ENCODE measurements at places on chromosomes 1 and 21.

GRCh38 chr1:17128361-17128760, 9.1 kb upstream of the PADI2 start:
- DNase-seq, result no peak

GRCh38 chr1:156160743-156161171, 7.4 kb downstream of the SEMA4A start:
- DNase-seq, result peak; percentile 61

DNA sequence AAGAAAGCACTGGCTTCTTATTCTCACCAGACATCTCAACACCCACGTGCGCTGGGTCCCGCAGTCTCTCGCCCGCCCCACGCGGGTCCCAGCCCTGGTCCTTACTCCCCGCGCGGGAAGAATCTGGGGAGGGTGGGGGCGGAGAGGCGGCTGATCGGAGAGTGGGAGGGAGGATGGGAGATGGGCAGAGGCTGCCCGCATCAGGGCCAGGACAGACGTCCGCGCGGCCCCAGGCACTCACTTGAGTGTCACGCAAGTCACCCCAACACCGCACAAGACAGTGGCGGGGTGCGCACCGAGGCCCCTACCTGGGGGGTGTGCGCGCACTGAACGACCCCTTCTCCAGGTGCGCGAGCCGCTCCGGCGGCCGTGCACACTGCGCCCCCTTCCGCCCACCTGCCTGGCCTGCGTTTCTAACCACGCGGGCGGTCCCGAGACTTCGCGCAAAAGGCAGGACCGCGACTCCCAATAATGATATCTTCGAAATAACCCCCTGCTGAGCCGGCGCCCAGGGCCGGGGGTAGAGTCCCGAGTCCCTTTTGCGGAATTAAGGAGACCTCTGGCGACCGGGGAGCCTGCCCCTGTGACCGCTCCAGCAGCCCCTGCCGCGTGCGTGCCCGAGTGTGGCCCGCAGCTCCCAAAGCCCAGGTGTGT, 6.0 kb upstream of the SIM2 start:
- no peak for DNase-seq

- DNase-seq, result no peak
These were observed 21.9 kb downstream of the SYNJ1 start for GRCh38 chr21:32705901-32706300.

- DNase-seq, result no peak
These were observed 25.4 kb downstream of the SLC30A10 start for GRCh38 chr1:219902951-219903350.

- no peak for DNase-seq
These were observed 52.3 kb downstream of the PAPPA2 start for GRCh38 chr1:176515310-176515709.

- DNase-seq, result no peak
These were observed 434.8 kb downstream of the LMO4 start for GRCh38 chr1:87763483-87763882.

- no peak for DNase-seq
These were observed 10.1 kb downstream of the TADA1 start for GRCh38 chr1:166865926-166866325.

DNA sequence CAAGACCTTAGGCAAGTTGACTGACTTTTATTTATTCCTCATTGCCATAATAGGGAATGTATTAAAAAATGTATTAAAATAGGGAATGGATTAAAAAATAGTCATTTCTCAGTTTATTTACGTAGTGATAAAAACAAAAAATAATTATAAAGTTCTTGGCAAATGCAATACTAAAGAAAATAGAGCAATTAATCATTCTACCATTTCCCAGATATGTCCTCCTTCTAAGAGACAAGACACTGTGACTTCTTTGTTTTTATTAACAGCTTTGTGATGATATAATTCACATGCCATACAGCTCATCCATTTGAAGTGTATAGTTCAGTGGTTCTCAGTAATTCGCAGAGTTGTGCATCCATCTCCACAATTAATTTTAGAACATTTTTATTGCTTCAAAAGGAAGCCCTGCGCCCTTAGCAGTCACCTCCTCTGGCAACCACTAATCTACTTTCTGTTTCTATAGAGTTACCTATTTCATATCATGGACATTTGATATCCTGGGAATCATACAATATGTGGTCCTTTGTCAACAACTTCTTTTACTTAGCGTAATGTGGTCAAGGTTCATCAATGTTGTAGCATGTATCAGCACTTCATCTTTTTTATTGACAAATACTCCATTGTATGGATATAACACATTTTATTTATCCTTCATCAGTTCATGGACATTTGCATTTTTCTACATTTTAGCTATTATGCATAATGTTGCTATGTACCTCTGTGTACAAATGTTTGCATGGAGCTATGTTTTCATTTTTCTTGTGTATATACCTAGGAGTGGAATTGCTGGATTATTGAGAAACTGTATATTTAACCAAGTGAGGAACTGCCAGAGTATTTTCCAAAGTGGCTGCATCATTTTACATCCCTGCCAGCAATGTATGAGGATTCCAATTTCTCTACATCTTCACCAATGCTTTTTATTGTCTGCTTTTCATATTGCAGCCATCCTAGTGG, 5.6 kb downstream of the TBX19 start:
- DNase-seq, result no peak

DNA sequence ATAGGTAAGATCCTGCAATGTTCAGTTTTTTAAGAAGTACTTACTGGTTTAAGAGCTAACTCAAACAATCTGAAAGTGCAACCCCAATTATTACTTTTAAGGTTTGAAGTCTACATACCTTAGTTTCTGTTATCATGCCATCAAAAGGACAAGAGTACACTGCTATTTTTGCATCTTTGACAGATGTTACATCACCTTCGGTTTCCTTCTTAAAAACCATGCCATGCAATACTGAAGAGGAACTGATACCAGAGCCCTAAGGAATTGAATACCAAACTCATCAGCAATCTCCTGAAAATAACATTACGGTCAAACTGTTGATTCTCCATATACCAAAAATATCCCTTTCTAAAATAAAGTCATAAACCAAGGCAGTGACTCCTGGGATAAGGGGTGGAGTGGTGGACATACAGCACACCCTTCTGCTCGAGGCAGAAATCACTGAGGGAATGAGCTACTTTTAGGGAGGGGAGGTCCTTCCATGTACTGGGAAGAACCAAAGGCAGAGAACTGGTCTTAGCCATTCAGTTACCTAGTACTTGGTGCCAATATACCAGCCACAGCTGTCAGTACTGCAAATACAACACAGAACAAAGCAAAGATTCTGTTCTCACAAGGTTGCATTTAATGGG, 8.5 kb downstream of the CCT8 start:
- no peak for DNase-seq

DNA sequence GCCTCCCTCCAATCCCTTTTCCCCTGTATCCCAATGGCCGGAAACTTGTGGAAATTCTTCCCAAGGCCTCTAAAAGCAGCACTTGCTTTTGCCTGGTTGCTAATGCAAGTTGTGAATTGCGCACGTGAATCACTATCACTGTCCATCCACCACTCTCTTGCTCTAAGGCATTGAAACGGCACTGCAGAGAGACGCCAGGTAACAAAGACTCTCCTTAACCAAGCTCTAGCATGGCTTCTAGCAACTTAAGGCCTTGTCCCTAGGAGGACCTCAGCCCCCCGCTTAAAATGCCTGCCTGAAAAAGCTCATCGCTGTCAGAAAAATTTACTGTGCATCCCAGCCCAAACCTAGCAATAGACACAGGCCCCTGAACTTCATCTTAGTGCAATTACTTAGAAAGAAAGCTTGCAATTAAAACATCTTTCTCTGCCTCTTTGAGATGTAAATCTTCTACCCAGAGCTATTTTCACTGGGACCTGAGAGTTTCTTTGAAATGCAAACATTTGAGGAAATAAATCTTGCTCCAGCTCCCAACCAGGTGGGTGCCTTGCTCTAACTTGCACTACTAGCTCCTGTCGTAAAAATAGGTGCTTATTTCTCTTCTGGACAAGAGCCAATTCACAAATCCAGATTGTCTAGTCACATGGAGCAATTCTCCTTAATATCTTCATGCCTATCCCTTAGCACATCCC, 32.9 kb upstream of the ITLN2 start:
- no peak for DNase-seq

- DNase-seq, result peak; percentile 51
These were observed 553 bp upstream of the STMN1 start for GRCh38 chr1:25906644-25907300.

DNA sequence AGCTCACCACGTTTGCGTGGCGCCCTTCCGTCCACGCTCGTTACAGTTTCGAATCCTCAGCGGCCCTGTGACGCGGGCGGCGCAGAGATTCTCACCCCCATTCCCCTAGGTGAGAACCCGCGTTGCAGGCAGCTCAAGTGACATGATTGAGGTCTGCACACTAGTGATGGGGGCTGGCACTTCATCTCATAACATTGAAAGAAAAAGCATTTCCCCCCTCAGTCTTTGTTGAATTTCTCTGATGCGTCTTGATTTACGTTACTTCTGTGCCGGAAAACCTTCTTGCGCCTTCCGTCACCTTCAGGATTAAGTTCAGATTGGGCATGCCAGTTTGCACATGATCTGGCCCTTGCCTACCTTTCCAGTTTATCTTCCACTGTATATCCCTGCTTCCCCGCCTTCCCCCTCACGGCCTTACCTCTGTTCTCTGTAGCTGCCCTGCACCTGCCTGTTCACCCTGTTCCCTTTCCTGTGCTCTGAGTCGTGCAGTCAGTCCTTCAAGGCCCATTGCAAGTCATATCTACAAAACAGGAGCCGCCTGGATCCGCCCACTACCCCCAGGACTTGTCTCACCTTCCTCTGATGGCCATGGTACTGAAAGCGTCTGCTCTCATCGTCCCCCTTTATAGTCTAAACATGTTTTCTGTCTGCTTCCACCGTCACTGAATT, 1.1 kb downstream of the CTPS1 start:
- peak; percentile 64 for DNase-seq

- no peak for DNase-seq
These were observed 14.9 kb downstream of the TARDBP start for GRCh38 chr1:11027316-11027715.

- no peak for DNase-seq
These were observed 10.2 kb downstream of the MMACHC start for GRCh38 chr1:45510036-45510971.

- no peak for DNase-seq
These were observed 31.1 kb upstream of the SRP9 start for GRCh38 chr1:225746361-225747179.

DNA sequence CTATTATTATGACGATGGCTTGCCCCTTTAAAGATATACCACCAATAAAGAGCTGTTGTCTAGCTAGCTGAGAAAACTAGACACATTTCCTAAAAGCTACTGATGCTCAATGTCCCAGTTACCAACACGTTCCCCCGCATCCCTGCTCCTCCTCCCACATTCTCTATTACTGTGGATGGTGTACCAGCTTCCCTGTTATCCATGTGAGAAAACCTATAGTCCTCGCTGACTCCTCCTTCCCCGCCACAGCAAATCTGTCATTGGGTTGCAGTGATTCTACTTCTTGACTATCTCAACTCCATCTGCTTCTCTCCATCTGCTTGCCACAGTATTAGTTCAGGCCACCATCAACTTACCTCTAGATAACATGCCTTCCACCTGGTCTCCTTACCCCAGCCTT, 337.5 kb downstream of the KCNH1 start:
- no peak for DNase-seq

GRCh38 chr1:228983661-228984060, 248.4 kb downstream of the RHOU start:
- no peak for DNase-seq

DNA sequence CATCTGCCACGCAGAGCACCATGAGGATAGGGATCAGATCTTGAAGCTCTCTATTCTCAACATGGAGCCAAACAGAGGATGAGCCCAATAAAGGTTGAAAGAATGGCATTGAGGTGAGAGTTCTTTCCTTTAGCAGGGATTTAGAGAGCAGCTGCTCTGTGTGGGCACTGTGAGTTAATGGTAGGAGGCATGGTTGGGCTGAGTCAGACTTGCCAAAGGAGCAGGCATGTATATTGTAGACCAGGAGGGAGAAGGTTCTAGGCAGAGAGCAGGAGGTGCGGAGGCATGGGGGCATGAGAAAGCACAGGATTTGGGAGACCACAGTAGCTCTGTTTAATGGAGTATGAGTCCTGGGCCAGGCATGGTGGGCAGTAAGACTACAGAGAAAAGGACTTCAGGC, 32.0 kb downstream of the TMEM53 start:
- no peak for DNase-seq

DNA sequence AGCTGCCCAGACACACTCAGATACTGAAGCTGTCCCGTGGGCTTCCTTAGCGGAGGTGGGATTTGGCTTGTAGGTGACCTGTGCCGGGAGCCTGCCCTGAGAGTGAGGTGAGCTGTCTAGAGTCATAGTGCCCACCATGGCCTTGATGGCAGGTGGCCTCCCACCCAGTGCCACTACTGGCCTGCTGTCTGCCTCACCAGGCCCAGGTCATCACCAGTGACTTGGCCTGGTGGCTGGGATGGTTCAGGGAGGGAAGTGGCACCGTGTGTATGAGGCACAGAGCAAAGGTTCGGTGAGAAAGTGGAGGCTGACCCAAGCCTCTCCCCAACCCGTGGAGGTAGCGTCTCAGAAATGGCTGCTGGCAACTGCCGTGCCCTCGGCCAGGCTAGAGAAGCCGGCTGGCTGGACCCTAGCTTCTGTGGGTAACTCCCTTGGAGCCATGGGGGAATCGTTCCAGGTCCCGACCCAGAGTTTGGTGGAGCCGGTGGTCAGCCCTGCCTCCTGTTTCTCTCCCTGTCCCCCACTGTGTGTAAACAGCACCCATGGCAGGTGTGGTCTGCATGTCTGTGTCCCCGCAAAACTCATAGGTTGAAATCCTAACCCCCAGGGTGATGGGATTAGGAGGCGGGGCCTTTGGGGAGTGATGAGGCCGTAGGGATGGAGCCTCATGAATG, 155.4 kb upstream of the C1orf174 start:
- DNase-seq, result no peak

GRCh38 chr1:96472471-96472870, 249.1 kb upstream of the PTBP2 start:
- DNase-seq, result no peak

DNA sequence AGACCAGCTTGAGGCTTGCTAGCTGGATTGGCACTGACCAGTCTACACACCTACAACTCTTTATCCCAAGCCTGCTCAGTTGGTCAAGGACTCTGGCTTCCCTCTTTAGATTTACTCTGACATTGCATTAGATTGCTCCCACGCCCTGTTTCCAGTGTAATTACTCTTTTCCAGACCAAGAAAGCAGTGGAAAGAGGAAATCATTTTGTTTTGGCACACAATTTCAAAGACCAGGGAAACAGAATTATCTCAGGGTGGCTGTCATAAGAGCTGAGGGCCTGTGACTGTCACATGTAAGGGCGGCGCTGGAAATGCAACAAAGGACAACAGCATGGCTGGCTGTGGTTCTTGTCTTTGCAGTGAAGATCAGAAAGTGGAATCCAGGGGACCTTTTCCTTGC, 302.7 kb downstream of the HHAT start:
- DNase-seq, result no peak

DNA sequence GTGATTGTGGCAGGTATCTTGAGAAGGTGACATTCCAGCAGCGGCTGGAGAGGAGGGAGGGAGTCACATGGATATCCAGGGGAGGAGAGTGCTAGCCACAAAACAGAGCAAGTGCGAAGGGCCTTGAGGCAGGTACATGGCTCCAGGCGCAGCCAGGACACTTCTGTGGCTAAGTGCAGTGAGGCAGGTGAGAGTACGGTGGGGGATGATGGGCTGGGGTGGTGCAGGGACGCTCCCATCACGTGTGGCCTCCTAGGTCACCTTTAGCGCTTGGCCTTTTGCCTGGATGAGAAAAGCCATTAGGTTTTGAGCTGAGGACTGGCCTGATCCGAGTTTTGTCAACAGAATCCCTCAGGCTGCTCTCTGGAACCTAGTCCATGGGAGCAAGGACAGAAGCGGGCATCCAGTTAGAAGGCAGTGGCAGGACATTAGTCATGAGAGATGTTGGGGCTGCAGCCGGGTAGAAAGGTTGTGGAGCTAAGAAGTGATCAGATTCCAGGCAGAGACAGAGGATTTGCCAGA, 31.6 kb downstream of the SMYD2 start:
- no peak for DNase-seq
